ENCODE measurements at places on chromosomes 1 and 21. TPM values are rescaled to one million over a fixed set of nuclear protein-coding genes. Genes with fewer than 3 reads are reported as not detected.

Gene PDZK1
- 25.2 TPM for total RNA-seq

Gene TIAM1
- 10.6 TPM for total RNA-seq

Gene LRIF1
- total RNA-seq, result 9.5 TPM

DNA sequence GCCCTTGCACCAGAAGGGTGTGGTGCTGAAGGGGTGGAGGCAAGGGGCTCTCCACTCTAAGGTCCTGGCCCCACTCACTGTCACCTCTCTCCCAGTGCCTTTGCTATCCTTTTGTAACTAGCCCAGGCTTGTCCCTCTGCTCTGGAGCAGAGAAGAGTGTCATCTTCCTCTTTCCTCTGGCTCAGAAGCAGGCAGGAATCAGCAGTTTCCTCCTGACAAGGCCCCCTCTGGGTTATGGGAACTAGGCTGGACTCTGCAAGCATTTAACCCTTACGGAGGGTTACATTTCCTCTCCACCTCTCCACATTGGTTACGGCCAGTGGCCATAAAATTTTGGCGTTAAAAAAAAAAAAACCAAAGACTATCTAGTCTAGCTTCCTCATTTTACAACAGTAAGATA, 30.4 kb downstream of the PLXNA2 start:
- no peaks in the 10 kb centered on the region for H3K4me1 ChIP-seq
- no peaks in the 10 kb centered on the region for H3K36me3 ChIP-seq
- H3K27me3 ChIP-seq, result no peaks in the 10 kb centered on the region
- H3K4me3 ChIP-seq, result no peak overlapping the region
- H3K27ac ChIP-seq, result no peak overlapping the region
- no peak for DNase-seq

DNA sequence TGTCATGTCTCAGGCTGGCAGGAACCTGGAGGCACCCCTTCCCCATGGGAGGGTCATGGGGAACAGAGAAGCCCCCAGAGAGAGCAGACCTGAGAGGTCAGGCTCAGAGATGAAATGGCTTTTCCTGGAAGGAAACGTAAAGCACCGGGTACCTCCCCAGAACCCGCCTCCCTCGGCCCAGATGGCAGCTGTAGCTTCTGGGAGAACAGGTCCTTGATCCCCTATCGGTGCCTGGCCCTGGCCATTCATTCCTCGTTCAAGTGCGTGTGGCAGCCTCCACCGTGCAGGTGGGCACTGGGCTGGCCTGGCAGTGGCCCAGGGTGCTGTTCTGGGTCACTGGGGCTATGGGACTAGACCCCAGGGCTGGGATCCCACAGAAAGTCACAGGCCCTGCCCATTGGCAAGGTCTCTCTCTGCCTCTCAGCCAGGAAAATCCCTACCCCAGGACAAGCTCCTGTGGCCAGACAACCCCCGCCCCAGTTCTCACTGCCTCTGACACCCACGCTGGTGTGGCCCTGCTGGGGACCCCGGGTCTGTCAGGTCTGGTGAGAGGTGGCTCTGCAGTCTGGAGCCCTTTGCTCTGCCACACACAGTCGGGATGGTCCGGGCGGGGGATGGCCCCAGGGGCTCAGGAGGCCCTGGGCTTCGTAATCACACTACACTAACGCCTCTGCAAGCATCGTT, 183.2 kb upstream of the VAMP3 start:
- H3K27me3 ChIP-seq, result no peaks in the 10 kb centered on the region
- H3K36me3 ChIP-seq, result no peaks in the 10 kb centered on the region
- DNase-seq, result no peak
- no peak overlapping the region for H3K27ac ChIP-seq
- no peaks in the 10 kb centered on the region for H3K4me1 ChIP-seq
- no peak overlapping the region for H3K4me3 ChIP-seq

- DNase-seq, result no peak
- H3K36me3 ChIP-seq, result no peaks in the 10 kb centered on the region
- no peak overlapping the region for H3K27ac ChIP-seq
- H3K27me3 ChIP-seq, result peaks cover 7% of the 10 kb centered on the region
- H3K4me3 ChIP-seq, result no peak overlapping the region
These were observed 169.4 kb downstream of the KCNJ6 start for GRCh38 chr21:37746849-37747248.

Gene PPIH
- 21.6 TPM for total RNA-seq

- no peak overlapping the region for H3K4me3 ChIP-seq
- no peak for DNase-seq
- no peak overlapping the region for H3K27ac ChIP-seq
- H3K36me3 ChIP-seq, result no peaks in the 10 kb centered on the region
These were observed 69.9 kb upstream of the ZC3H11B start for GRCh38 chr1:219682788-219683187.

Gene RORC
- 7.8 TPM for total RNA-seq

Gene POGZ
- 37.0 TPM for total RNA-seq
